GM12878 (cell line): ENCODE measurements at places on chromosomes 1 and 21. TPM values are rescaled to one million over a fixed set of nuclear protein-coding genes. Genes with fewer than 3 reads are reported as not detected.
A peak's percentile ranks its signal among the peaks of the same experiment; 100 is the strongest.

The FMO1 gene
- polyA plus RNA-seq, result not detected in 2 replicates

- H3K4me3 ChIP-seq, result no peak overlapping the region
- no peak overlapping the region for H3K27ac ChIP-seq
- H3K36me3 ChIP-seq, result no peaks in the 10 kb centered on the region
- no peaks in the 10 kb centered on the region for H3K4me1 ChIP-seq
- no peaks in the 10 kb centered on the region for H3K27me3 ChIP-seq
Observed at GRCh38 chr1:114310695-114311271, 157.1 kb upstream of the SYT6 start.

The PSRC1 gene
- polyA plus RNA-seq, result 11.8 and 11.9 TPM in 2 replicates

The NPHS2 gene
- polyA plus RNA-seq, result not detected in 2 replicates

DNA sequence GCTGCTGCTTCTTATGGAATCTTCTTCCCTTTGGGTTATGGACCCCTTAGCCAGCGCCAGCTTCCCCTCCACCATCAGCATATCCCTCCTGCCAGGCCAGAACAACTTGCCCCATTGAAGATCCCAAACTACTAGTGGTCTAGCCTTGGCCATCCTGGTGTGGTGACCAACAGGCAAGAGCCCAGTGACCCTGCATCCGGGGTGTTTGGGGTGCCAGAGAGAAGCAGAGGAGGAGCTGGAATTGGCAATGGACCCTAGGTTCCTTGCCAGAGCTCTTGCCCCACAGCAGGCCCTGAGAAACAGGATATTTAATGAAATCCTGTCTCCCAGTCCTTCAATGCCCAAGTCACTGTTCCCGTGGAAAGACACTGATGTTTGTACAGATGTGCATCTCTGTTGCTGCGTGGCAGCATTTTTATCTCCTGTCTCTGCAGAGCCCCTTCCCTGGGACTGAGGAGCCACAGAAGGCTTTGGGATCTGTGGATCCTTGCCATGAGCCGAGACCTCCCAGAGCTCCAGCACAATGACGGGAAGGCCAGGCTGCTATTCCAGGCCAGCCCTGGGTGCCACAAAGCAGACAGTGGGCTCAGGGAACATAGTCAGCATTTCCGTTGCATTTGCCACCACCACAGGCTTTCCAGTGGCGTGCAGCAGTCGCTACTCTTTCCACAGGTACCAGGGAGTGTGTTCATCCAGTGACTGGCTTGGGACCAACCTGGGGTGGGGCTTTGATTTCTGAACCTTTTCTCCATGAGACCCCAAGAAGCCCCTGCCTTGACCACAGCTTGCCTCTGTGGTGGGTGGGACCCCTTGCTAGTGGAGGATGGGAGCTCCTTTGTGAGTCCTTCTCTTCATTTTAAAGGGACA, 21.6 kb downstream of the NAV1 start:
- no peaks in the 10 kb centered on the region for H3K27me3 ChIP-seq
- H3K4me3 ChIP-seq, result no peak overlapping the region
- H3K36me3 ChIP-seq, result no peaks in the 10 kb centered on the region
- H3K27ac ChIP-seq, result no peak overlapping the region
- no peaks in the 10 kb centered on the region for H3K4me1 ChIP-seq

The ERO1B gene
- 23.6 and 27.1 TPM in 2 replicates for polyA plus RNA-seq

GRCh38 chr1:108644984-108645383, 15.9 kb downstream of the HENMT1 start:
- no peaks in the 10 kb centered on the region for H3K36me3 ChIP-seq
- H3K27ac ChIP-seq, result no peak overlapping the region
- DNase-seq, result no peak
- H3K27me3 ChIP-seq, result no peaks in the 10 kb centered on the region
- H3K4me3 ChIP-seq, result no peak overlapping the region

The PTPN22 gene
- 49.6 and 49.9 TPM in 2 replicates for polyA plus RNA-seq

DNA sequence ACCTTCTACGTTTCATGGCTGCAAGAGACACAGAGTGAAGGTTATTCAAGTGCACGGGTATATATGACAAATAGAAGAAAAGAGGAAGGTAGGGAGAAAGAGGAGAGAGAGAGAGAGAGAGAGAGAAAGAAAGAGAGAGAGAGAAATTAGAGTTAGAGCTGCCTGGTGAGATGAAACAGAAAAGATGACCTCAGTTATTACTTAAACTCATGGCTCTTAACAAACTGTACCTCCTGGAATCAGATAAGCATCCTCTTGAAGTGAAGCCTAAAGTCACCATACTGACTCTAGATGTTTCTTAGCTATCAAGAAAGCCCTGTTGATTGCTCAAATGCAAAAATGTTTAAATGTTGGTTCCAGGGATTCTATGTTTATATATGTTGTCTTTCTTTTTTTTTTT, 597.7 kb upstream of the ZP4 start:
- H3K27me3 ChIP-seq, result no peaks in the 10 kb centered on the region
- H3K4me1 ChIP-seq, result no peaks in the 10 kb centered on the region
- no peak overlapping the region for H3K27ac ChIP-seq
- no peaks in the 10 kb centered on the region for H3K36me3 ChIP-seq
- no peak overlapping the region for H3K4me3 ChIP-seq
- no peak for DNase-seq

DNA sequence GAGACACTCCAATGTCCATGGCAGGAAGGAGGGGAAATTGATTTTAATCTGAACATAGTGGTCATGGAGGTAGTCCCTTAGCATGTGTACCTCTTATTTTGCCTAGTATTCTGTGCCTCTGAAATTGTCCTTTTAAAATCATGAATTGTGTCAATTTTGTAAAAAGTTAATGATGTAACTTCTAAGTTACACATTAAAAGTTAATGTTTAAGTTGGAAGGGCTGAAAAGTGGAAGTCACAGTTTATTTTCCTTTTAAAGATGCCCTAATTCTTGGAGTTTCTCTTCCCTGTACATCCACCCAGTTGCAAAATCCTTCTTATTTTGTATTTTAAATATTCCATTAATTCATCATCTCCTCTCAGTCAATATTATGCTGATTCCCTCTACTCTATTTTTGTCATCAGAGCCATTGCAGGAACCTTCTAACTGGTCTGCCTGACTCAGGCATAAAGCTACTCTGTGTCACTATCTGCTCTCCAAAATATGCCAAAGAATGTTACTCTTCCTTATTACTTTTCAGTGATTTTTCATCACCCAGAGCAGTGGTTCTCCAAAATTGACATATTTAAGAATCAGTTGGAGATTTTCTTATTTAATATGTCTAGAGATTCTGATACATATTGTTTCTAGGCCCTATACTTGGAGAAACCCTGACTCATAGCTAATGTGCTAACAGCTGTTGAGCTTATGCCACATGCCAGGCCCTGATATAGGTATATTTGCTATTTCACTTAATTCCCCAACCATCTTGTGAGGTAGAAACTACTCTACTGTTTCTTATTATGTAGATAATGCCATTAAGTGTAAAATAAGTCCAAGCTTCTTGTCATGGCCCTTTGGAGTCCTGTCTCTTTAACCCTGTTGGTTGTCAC, 5.1 kb downstream of the HOOK1 start:
- H3K4me3 ChIP-seq, result no peak overlapping the region
- no peaks in the 10 kb centered on the region for H3K4me1 ChIP-seq
- no peak overlapping the region; the same call in 1 of the 2 replicates for H3K27ac ChIP-seq
- no peaks in the 10 kb centered on the region; the same call in 1 of the 2 replicates for H3K36me3 ChIP-seq

GRCh38 chr1:180031664-180032063, 77.1 kb downstream of the CEP350 start:
- no peak overlapping the region for H3K4me3 ChIP-seq
- peaks cover 25% of the 10 kb centered on the region for H3K36me3 ChIP-seq
- H3K27me3 ChIP-seq, result no peaks in the 10 kb centered on the region
- no peak for DNase-seq
- no peaks in the 10 kb centered on the region for H3K4me1 ChIP-seq

The RORC gene
- not detected in 2 replicates for polyA plus RNA-seq

DNA sequence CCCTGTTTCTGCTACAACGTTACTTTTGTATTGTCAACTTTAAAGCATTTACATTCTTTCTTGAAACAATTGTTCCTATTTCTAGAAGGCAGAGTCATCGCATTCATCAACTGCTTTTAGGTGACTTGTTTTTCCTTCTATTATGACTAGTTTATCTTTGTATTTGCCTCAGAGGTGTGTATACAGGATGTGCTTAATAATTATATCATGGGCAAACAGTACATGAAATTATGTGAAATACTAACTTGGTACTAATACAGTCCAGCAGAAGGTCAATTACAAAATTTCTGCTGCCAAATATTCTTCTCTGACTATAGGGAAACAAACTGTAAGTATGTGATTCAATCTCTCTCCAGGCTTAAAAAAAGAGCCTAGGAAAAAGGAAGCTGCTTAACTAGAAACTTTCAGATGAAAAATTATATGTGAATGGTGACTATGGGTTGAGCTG, 101.6 kb downstream of the C4BPA start:
- no peaks in the 10 kb centered on the region for H3K36me3 ChIP-seq
- H3K4me3 ChIP-seq, result no peak overlapping the region
- H3K27ac ChIP-seq, result no peak overlapping the region
- DNase-seq, result no peak
- H3K27me3 ChIP-seq, result no peaks in the 10 kb centered on the region
- no peaks in the 10 kb centered on the region for H3K4me1 ChIP-seq

The LPAR3 gene
- polyA plus RNA-seq, result not detected in 2 replicates

- peak within 1 kb of the TSS; percentile 75 for H3K4me3 ChIP-seq
- no peaks in the 10 kb centered on the region for H3K36me3 ChIP-seq
- DNase-seq, result no peak
- H3K27me3 ChIP-seq, result no peaks in the 10 kb centered on the region
Observed at GRCh38 chr1:243850202-243850451, at the start of gene AKT3. Gene AKT3 (minus strand): TSS chr1:243850243. CDS start chr1:243843170, 7,073 bp downstream.

The TMOD4 gene
- 0.27 and 0.50 TPM in 2 replicates for polyA plus RNA-seq

GRCh38 chr1:9542430-9542829, 3.2 kb downstream of the SLC25A33 start:
- peak overlapping the region; percentile 8; the same call in 1 of the 2 replicates for H3K27ac ChIP-seq
- H3K36me3 ChIP-seq, result no peaks in the 10 kb centered on the region
- H3K4me1 ChIP-seq, result peaks cover 14% of the 10 kb centered on the region
- peak overlapping the region; percentile 19; the same call in 1 of the 2 replicates for H3K4me3 ChIP-seq
- H3K27me3 ChIP-seq, result no peaks in the 10 kb centered on the region
- DNase-seq, result no peak

DNA sequence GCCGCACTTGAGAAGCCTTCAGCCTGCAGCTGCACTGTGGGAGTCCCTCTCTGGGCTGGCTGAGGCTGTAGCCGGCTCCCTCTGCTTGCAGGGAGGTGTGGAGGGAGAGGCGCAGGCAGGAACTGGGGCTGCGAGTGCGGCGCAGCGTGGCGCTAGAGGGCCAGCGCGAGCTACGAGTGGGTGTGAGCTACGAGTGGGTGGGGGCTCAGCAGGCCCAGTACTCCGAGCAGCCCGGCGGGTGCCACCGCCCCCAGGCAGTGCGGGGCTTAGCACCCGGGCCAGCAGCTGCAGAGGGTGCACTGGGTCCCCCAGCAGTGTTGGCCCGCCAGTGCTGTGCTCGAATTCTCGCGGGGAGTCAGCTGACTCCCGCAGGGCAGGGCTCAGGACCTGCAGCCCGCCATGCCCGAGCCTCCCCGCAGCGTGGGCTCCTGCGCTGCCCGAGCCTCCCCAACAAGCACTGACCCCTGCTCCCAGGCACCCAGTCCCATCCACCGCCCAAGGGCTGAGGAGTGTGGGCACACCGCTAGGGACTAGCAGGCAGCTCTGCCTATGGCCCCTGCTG, 1620.1 kb downstream of the BRINP3 start:
- no peaks in the 10 kb centered on the region for H3K36me3 ChIP-seq
- H3K27ac ChIP-seq, result no peak overlapping the region
- H3K4me3 ChIP-seq, result no peak overlapping the region
- no peaks in the 10 kb centered on the region for H3K4me1 ChIP-seq
- no peak for DNase-seq

GRCh38 chr1:25615563-25616094, 962 bp upstream of the MAN1C1 start:
- peaks cover 36% of the 10 kb centered on the region for H3K4me1 ChIP-seq
- no peak overlapping the region for H3K27ac ChIP-seq
- DNase-seq, result no peak
- no peaks in the 10 kb centered on the region for H3K36me3 ChIP-seq
- peaks cover 4% of the 10 kb centered on the region; the same call in 1 of the 2 replicates for H3K27me3 ChIP-seq

DNA sequence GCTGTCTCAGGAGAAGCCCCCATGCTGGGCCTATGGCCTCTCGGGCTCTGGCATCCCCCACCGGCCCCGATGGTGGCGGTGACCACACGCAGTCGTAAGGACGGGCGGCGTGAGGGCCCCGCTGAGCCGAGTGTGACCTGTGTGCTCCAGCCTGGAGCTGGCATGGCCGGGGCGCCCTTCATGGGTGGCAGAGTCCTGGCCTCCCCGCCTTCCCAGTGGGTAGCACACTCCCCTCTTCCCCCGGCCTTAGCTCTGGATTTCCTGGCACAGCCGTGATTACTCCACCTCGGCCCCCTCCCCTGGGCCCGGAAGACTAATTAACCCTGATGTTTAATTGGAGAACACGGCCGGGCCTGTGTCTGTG, 44.6 kb downstream of the SLX9 start:
- DNase-seq, result no peak
- H3K4me1 ChIP-seq, result no peaks in the 10 kb centered on the region
- no peak overlapping the region for H3K27ac ChIP-seq
- no peaks in the 10 kb centered on the region; the same call in 1 of the 2 replicates for H3K36me3 ChIP-seq
- no peak overlapping the region for H3K4me3 ChIP-seq
- no peaks in the 10 kb centered on the region for H3K27me3 ChIP-seq

The ABCD3 gene
- 40.2 and 45.1 TPM in 2 replicates for polyA plus RNA-seq

The GJA4 gene
- 0.12 TPM in 1 of 2 replicates, not detected in the other for polyA plus RNA-seq

- no peaks in the 10 kb centered on the region for H3K27me3 ChIP-seq
- H3K27ac ChIP-seq, result no peak overlapping the region
- DNase-seq, result no peak
- no peaks in the 10 kb centered on the region for H3K36me3 ChIP-seq
Observed at GRCh38 chr1:56099766-56100265, 479.5 kb downstream of the PLPP3 start.

DNA sequence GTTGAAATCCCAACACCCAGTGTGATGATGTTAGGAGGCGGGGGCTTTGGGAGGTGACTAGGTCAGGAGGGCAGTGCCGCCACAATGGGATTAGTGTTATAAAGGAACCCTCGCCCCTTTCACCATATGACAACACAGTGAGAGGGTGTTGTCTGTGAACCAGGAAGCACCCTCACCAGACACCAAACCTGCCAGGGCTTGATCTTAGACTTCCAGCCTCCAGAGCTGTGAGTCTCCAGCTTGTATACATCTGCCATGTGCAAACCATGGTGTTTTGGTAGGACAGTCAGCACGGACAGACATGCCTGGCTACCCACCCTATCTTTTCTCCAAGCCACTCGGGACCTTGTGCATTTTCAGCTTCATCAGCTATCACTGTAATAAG, 4.0 kb downstream of the TRIM11 start:
- H3K4me1 ChIP-seq, result peaks cover 4% of the 10 kb centered on the region; the same call in 1 of the 2 replicates
- H3K27me3 ChIP-seq, result no peaks in the 10 kb centered on the region
- H3K27ac ChIP-seq, result 0 out of 2 replicates have a peak overlapping the region, but pooled peaks have one; percentile 2
- no peak for DNase-seq
- no peak overlapping the region for H3K4me3 ChIP-seq
- H3K36me3 ChIP-seq, result peaks cover 11% of the 10 kb centered on the region; the same call in 1 of the 2 replicates

The PLEKHA6 gene
- polyA plus RNA-seq, result not detected in 2 replicates
